SHP77 treated with DMSO at 0.1 percent for 48 hours (cell line): ENCODE measurements at places on chromosomes 11 and 22.
A peak's percentile ranks its signal among the peaks of the same experiment; 100 is the strongest.

- DNase-seq = no peak
These were observed 82.3 kb downstream of the C11orf91 start for GRCh38 chr11:33618351-33618710.

DNA sequence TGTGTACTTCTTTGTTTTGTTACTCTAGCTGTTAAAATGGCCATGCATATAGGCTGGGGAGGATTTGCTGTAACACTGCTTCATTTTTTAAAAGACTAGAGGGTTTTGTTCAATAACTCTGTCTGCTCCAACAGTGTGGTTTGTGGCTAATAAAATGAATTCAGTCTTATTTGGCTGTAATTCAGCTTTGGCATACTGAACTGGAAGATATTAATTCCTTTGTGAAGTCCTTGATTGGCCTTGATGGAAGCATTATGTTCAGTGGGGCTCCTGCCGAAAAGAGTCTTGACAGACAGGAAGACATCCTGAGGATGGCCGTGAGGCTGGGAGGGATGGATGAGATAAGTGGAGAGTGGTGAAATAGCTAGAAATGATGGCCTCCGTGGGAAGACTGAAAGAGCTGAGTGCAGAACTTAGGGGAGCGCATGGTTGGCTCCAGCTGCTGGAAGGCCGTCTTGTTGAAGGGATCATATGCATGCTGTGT lies 44.8 kb upstream of the MYO18B start:
- DNase-seq = no peak

GRCh38 chr11:104792861-104793260 lies 105.4 kb downstream of the CASP12 start:
- no peak for DNase-seq

- DNase-seq = no peak
These were observed 2.7 kb downstream of the PNPLA3 start for GRCh38 chr22:43926349-43926710.

- no peak for DNase-seq
These were observed 628.4 kb downstream of the BRD1 start for GRCh38 chr22:49199224-49199623.

DNA sequence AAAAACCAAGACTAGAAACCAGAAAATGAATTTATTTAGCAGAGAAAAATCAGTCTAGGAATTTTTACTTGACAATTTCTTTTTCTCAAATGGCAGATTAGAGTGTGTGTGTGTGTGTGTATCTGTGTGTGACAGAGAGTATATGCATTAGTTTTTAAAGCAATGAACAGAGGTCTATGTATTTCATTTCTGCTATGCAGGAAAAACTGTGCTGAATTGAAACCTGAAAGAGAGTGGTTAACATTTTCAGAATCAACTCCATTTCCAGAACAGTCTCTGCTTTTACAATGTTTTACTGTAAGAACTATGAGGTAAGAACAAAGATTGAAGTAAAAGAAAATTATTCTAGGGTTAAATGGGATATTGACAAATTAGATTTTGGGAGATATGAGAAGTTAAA lies 114.8 kb downstream of the GRM5 start:
- no peak for DNase-seq

- DNase-seq = no peak
These were observed 8.3 kb upstream of the ARL14EP start for GRCh38 chr11:30314625-30315024.

- no peak for DNase-seq
These were observed 29.5 kb downstream of the ACO2 start for GRCh38 chr22:41498303-41498835.

DNA sequence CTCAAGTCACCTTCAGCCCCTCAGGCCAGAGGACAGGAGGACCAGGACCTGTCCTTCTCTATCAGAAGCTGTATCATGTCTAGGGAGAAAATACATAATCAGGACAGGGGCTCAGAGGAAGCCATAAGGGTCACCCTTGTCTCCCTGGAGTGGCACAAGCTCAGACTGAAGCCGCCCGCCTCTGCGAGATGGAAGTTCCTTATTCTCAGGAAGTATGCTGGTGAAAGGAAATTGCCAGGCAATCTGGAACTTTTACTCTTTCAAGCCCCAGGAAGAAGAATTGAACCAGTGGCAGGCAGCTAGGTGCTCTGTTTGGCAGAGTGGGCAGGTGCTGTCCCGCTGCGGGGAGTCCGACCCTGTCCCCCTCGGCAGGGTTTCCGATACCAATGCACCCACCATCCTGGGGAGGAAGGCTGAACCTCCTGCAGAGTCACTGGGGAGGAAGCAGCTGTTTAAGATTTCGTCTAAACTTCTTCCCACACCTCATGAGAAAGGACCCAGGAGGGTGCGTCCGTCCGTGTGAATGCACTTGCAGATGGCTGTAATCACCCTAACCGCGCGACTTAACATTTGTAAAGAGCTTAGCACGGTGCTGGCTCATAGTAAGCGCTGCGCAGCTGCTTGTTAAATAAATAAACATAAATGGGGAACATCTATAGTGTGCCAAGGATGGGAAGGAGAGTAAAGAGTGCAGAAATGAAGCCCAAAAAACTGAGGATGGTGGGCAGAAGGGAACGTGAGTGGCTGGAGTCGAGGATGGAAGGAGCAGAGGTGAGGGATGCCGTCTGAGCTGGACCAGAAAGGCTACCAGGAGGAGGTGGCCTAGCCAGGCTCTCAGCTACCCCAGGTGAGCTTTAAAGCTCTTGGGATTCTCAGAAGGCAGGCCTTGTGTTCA lies 5.0 kb upstream of the ANO1 start:
- DNase-seq = no peak

DNA sequence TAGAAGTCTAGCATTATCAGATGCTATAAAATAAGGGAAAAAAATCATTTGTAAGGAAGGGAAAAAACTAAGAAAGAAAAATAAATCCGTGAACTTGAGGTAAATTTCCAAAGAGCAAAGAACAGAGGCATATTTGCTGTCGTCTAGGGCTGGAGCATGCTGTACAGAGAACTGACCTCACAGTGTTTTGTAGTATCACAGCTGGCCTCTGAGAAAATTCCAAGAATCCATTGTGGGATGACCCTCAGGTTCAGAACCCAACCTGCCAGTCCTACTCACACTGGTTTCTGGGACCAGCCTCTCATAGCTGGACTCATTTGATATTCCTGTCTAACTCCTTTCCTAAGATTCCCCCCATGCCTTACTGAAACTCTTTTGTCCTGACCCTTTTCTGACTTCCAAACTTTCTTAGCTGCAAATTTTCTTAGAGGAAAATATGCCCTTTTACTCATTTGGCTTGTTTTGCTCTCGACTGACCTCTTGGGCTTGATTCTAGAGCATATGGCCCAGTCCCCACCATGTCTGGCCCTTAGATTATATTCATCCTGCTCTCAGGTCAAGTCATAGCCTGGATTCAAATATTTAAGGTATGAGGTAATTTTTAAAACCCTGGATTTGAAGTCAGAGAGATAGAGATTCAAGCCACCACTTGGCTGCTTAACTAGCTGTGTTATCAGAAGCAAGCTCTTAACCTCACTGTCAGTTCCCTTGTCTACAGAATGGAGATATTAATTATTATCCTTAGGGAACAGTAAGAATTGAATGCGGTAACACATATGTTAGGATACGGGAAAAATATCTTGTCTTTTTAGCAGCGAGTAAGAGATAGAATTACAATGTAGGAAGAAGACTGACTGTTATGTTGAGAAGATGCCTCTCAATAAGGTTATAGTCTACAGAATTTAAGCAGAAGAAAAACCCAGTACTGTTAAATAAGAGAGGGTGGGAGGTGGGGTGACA lies 89.7 kb upstream of the KCNA4 start:
- no peak for DNase-seq

GRCh38 chr11:693415-693831 lies 1.6 kb downstream of the DEAF1 start:
- DNase-seq = no peak

DNA sequence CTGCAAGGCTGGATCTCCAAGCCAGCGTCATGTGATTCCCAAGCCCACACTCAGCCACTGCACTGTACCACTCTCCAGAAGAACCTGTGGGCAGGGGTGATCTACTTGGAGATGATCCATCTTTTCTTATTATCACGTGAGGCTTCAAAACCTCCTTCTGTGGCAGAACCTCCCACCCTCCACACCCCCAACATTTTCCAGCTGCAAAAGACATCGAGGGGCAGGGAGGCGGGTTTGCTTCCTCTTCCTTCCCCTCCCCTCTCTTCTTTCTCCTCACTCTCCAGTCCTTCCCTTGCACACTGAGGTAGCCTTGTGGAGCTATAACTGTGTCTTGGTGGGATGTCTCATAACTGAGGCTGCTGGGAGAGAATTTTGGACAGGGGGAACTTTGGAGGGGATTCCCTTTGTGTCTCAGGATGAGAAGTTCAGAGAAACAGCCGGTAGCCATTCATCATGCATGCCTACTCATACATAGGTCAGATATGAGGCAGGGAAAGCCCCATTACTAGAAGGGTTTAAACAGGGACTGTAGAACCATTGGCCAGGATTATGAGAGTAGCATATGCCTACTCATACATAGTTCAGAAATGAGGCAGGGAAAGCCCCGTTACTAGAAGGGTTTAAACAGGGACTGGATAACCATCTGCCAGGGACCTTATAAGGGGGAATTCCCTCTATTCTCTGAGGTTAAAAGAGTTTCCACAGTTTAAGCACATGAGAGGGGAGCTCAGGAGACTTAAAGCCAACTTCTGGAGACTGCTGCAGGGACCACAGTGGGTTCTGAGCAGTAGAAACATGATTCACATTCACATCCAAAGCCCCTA lies 420.7 kb upstream of the CADM1 start:
- DNase-seq = no peak

GRCh38 chr11:109507836-109508561 lies 86.0 kb downstream of the C11orf87 start:
- DNase-seq = no peak

GRCh38 chr11:128917144-128917724 lies 25.4 kb downstream of the TP53AIP1 start:
- DNase-seq = no peak

- DNase-seq = no peak
These were observed 69.8 kb upstream of the TNRC6B start for GRCh38 chr22:40107851-40108378.

DNA sequence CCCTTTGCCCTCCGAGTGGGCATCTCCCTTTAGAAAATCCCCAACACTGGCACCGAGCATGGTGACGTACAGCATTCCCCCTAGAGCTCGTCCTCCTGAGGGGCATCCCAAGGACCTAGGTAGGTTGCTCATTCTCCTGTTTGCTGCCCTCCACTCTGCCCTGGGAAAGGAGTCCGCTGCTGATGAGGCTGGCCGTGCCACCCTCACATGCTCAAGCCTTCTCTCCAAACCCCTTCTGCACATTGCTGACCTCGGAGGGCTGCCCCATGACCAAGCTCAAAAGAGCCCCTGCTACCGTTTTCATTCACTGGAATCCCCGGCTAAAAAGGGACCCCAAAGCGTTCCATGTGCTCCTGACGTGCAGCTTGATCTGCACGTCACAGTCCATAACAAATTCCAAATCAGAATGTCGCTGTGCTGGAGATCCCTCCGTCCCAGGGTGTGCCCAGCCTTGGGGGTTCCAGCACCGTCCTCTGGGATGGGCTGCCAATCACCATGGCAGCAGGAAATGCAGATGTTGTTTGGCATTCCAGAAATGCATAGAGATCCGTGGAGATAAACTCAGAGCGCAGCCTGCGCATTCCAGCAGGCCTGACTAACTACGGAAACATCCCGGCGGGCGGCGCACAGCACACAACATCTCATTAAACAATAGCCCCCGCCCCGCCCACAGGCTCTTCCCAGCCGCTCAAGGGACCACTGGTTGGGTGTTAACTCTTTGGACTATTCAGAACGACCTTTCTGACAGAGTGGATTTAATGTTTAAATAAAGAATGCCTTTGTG lies 26.3 kb upstream of the GNB1L start:
- no peak for DNase-seq

- no peak for DNase-seq
These were observed 33.7 kb downstream of the APLP2 start for GRCh38 chr11:130103296-130103814.

- peak; percentile 62 for DNase-seq
These were observed 435.7 kb upstream of the CADM1 start for GRCh38 chr11:115939731-115940421.

DNA sequence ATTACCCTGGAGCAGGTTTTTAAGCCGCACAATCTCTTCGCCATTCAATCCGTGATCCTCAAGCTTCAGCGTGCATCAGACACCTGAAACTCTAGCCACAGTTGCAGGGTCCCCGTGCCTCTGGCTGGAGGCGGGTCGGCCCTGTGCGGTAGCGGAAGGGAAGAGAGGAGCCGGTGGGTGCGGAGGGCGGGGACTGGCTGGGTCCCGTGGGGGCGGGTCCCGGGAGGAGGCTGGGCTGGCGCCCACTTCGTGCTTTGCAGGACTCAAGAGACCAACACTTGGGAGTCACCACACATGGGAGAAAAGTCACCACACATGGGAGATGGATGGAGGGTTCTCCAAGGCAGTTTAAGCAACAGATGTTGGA lies 772 bp downstream of the C22orf15 start:
- no peak for DNase-seq

- DNase-seq = no peak
These were observed 64.6 kb upstream of the CHST1 start for GRCh38 chr11:45730014-45730413.

- no peak for DNase-seq
These were observed 2.5 kb downstream of the THYN1 start for GRCh38 chr11:134250675-134251074.

GRCh38 chr22:27113641-27114040 lies 456.3 kb downstream of the MIAT start:
- DNase-seq = no peak

DNA sequence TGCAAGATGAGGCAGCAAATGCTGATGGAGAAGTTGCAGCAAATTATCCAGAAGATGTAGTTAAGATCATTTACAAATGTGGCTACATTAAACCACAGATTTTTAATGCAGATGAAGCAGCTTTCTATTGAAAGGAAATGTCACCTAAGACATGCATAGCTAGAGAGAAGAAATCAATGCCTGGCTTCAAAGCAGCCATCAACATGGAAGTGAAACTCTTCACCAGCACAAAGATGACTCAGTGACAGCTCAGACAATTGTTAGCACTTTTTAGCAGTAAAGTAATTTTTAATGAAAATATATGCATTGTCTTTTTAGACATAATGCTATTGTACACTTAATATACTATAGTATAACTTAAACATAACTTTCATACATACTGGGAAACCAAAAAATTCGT lies 71.4 kb downstream of the FANCF start:
- DNase-seq = no peak

DNA sequence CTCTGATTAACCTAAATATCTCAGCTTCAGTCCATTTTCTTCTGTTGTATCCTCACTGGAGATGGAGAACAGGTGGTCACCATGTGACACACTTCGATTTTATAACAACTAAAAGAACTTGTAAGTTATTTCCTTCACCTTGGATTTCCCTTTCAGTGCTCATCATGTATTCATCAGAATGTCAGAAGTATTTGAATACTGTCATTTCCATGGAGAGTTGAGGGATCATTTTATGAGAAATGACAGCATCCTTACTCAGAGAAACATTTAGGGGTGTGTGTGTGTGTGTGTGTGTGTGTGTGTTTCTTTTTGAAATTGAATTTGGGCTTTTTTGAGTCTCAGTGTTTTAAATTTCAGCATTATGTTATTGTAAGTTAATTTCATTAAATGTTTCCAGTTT lies 205.8 kb downstream of the ARHGAP42 start:
- no peak for DNase-seq
